Mammary epithelial cell (primary cell): ENCODE measurements at places on chromosomes 1 and 21.
A peak's percentile ranks its signal among the peaks of the same experiment; 100 is the strongest.

DNA sequence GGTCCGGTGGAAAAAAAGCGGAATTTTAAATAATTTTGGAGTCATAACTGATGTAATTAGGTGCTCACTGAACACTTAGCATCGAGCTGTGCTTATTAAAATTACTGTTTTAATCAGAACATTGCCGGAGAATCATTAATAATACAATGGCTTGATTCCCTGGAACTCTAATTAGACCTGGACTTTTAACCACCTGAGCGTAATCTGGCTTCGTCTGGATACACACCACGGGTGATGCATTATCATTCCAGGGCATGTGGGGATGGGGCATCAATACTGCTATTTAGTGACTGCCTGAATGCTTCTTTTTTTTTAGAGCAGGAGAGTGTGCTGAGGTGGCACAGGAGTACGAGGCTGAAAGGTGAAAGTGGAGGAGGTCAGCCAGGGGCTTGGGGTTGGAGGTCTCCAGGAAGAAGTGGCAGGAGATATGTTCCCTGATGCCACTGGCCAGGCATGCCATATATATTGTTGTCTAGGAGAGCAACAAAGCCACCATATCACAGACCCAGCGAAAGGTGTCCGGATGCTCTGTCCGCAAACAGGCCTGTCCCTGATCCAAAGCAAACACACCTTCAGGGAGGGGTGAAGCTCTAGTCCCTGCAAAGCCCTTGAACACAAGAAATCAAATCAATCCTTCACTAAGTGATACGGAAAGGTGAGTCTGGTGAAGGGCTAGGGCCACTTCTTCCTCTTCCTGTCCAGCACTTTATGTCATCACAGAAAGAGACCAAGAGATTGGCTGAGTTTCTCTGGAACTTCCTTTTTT, 125.2 kb downstream of the PLXNA2 start:
- DNase-seq, result no peak

- DNase-seq, result no peak
These were observed 3.3 kb downstream of the FNDC10 start for GRCh38 chr1:1596493-1597274.

GRCh38 chr1:222995620-222996309, 147.3 kb downstream of the TLR5 start:
- peak; percentile 40 for DNase-seq

- DNase-seq, result no peak
These were observed 52.0 kb downstream of the SLX9 start for GRCh38 chr21:44991538-44992483.

- DNase-seq, result no peak
These were observed 2.7 kb downstream of the MAN1C1 start for GRCh38 chr1:25619101-25619890.

- no peak for DNase-seq
These were observed 52.6 kb upstream of the PTGFRN start for GRCh38 chr1:116857092-116857491.

GRCh38 chr1:33004613-33005012, 32.1 kb downstream of the AK2 start:
- DNase-seq, result peak; percentile 99

DNA sequence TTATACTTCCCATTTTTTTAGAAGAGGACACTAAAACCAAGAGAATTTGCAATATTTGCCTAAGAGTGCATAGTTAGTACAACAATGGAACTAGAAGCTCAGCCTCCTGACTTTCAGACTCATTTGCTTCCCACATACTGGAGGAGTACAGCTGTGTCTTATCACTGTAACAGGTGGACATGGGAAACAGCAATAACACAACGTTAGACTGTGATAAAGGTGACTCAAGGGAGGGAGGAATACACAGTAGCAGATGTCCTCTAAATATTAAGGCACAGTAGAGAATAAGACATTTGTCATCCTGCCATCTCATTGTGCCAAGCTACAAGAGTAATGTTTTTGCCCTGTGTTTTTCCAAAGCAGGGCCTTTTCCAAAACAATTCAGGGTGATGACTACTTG, 55.4 kb upstream of the JAK1 start:
- DNase-seq, result no peak

GRCh38 chr1:198633675-198634121, 5.1 kb upstream of the PTPRC start:
- no peak for DNase-seq

GRCh38 chr1:61645476-61645875, 79.5 kb downstream of the TM2D1 start:
- DNase-seq, result no peak
